ENCODE measurements at places on chromosomes 6 and 20.

GRCh38 chr6:107801173-107801886 lies 22.8 kb downstream of the SCML4 start:
- DNase-seq: no peak

GRCh38 chr6:122730775-122731386 lies 48.6 kb upstream of the FABP7 start:
- no peak for DNase-seq

GRCh38 chr20:46246559-46246958 lies 61.7 kb downstream of the CDH22 start:
- DNase-seq: no peak

DNA sequence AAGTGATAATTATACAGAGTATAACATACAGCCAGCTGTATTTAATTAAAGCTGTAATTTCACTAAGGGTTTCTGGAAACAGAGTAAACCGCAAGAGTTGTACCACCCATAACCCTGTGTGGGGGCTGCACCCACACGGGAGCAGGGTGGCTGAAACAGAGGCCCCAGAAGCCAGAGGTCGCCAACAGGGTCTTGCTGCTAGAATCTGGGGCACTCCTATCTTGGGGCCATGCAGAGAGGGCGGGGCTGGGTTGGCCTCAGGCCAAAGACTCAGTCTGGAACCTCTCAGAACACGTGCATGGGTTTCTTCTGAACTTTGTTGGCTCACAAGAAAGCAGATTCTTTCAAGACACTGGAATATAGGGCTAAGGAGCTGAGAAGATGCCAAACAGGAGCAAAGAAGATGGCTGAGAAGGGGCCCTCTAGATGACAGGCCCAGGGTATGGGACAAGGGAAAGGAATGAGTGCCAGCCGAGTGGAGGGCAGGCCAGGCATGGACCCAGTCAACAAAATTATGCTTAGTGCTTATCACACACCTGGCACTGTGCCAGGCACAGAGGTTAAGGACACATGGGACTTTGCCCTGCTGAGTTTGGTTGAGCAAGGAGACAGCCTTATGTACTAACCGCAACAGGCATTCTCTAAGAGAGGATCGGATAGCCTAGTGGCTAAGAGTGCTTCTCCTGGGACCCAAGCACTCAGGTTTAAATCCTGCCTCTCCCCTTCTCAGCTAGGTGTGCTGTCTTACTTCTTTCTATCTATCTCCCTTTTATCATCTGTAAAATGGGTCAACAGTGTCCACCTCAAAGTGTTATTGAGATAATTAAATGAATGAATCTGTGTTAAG lies 96.6 kb upstream of the FOXP4 start:
- no peak for DNase-seq

- DNase-seq: no peak
Observed at GRCh38 chr20:926670-927069, 10.5 kb upstream of the ANGPT4 start.

GRCh38 chr6:154624038-154624599 lies 109.1 kb upstream of the SCAF8 start:
- DNase-seq: no peak

DNA sequence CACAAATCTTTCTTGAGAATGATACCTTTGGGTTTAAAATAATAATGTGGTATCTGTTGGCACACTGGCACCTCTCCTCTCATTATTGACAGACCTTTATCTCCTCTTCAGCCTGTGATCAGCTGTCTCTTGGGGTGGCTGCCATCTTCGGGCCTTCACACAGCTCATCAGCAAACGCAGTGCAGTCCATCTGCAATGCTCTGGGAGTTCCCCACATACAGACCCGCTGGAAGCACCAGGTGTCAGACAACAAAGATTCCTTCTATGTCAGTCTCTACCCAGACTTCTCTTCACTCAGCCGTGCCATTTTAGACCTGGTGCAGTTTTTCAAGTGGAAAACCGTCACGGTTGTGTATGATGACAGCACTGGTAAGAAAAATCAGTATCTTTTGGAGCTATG lies 232.8 kb downstream of the GRIK2 start:
- no peak for DNase-seq

DNA sequence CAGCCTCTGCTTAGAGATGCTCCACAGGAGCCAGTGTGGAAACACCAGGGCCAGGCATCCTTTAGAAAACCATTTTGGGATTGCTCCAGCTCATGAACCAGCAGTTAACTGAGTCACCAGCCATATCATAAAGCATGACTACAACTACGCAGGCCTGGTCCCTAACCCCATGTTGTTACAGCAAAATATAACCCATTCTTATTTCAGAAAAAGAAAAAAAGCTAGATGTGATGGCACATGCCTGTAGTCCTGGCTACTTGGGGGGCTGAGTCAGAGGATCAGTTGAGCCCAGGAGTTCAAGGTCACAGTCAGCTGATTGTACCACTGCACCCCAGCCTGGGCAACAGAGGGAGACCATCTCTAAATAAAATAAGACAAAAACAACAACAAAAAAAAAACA lies 36.8 kb downstream of the C6orf15 start:
- DNase-seq: no peak

DNA sequence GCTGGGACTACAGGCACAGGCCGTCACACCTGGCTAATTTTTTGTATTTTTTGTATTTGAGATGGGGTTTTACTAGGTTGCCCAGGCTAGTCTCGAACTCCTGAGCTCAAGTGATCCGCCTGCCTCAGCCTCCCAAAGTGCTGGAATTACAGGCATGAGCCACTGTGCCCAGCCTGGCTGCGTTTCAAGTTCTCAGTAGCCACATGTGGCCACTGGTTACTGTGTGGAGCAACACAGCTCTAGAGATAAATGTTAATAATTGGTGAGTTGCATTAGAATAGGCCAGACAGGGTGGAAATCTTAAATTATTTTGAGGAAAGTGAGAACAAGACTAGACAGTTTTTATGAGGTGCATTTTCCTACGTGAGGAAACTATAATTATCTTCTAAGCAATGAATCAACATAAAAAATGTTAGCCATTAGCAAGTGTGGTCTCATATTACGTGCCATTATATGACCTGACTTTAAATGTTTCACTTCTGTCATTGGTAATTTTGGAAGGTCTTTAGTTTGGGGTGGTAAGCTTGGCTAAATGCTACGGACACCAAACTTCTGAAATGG lies 129.6 kb downstream of the PLEKHG1 start:
- DNase-seq: no peak

DNA sequence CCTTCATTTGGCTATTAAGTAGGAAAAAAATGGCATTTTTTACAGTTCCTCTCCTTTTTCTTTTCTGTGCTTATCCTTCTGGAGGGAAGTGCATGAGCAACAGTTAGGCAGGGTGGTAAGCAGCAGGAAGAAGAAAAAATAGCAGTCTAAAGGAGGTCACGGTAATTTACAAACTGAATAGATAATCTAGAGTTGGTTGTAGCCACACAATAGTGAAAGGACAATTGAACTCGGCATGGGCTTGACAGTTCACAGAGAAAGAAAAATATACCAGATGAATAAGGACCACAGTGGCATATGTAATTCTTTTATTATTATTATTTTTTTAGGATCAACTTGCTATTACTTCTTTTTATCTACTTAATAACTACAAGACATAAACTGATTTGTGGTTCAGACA lies 358.6 kb downstream of the BTBD9 start:
- DNase-seq: no peak

- DNase-seq: no peak
Observed at GRCh38 chr6:168100011-168100802, 21.2 kb upstream of the FRMD1 start.

GRCh38 chr6:83258517-83258916 lies 65.4 kb downstream of the RWDD2A start:
- no peak for DNase-seq

- DNase-seq: no peak
Observed at GRCh38 chr6:130749402-130749801, 77.8 kb upstream of the SMLR1 start.
